Occipital lobe (tissue), 3 donors: ENCODE measurements at places on chromosomes 13 and 19.

DNA sequence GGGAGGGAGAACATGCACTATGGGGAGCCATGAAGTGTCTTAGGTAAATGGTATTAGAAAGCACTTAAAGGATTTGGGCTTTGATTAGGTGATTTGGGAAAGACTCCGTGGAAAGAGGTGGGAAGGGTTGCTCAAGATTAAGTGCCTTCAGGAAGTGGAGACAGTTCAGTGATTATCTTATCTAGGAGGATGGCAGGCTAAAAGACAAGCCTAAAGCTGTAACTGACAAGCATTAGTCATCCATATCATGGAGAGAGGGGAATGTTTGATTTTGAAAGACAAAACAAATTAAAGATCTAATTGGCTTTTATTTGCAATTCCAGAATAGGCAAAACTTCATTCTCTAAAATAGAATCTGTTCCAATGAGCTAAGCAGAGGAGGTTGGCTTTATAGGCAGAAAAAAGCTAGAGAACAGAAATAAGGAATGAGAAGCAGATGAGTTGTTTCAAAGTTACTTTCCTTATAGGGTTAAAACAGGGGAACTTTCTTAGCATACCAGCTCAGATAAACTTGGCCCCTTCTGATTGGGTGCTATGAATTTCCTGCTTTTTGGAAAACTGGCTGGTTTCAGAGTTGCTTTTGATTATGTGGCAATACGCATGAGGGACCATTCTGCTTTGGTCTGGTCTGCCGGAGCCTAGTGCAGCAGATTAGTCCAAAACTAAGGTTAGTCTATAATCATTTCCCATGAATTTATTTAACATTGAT is 1.8 kb upstream of the DIAPH3 start:
- DNase-seq, result no peak

DNA sequence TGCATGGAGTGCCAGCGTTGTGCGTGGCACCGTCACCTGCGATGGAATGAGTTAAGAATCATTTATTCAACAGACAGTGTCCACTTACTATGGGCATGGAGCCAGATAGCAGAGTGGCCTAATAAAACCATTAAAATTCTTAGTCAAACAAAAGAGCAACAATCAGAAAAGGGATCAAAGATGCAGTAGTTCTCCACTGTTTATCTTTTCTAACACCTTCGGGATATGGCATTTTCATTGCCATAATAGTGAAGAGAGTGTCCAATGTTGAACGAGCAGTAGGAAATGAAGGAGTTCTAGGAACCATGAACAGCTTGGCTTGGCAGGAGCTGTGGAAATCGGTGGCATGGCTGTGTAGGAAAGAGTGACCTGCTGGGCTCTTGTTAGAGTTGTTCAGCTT is 2.0 kb downstream of the TNFSF11 start:
- DNase-seq, result no peak

- no peak for DNase-seq
Measured at GRCh38 chr13:33341861-33342452, 56.4 kb upstream of the STARD13 start.

DNA sequence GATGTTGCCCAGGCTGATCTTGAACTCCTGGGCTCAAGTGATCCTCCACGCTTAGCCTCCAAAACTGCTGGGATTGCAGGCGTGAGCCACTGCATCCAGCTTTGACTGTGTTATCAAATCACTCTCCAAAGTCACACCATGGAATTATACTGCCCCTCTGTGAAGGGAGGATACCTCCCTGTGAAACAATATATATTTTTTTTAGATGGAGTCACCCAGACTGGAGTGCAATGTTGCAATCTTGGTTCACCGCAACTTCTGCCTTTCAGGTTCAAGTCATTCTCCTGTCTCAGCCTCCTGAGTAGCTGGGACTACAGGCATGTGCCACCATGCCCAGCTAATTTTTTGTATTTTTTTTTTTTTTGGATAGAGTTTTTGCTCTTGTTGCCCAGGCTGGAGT is 7.7 kb downstream of the TYK2 start:
- DNase-seq, result no peak

- no peak for DNase-seq
Measured at GRCh38 chr13:39397226-39397895, 205.6 kb downstream of the LHFPL6 start.

DNA sequence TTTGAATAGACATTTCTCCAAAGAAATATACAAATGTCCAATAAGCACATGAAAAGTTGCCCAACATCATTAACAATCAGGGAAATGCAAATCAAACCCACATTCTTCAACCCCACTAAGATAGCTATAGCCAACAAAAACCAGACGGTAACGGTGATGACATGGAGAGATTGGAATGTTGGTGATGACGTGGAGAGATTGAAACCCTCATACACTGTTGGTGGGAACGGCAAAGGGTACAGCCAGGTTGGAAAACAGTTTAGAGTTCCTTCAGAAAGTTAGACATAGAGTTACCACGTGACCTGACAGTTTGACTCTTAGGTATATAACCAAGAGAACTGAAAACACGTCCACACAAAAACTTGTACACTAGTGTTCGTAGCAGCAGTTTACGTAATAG is 48.1 kb downstream of the TNFRSF19 start:
- DNase-seq, result no peak

DNA sequence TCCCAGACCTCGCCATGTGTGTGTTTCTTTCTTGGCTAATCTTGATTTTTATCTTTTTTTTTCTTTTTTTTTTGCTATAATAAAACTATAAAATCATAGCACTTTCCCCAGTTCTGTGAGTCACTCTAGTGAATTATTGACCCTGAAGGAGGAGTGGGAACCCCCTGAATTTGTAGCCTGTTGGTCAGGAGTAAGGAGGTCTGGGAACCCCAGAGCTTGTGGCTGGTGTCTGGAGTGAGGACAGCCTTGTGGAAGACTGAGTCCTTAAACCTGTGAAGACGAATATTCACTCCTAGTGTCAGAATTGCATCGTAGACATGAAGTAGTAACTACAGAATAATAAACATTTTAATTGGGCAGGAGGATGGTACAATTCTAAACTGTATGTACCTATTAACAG is 7.4 kb downstream of the EID2B start:
- DNase-seq, result no peak

GRCh38 chr19:46497773-46498172 is 2.1 kb upstream of the PNMA8B start:
- DNase-seq, result no peak

DNA sequence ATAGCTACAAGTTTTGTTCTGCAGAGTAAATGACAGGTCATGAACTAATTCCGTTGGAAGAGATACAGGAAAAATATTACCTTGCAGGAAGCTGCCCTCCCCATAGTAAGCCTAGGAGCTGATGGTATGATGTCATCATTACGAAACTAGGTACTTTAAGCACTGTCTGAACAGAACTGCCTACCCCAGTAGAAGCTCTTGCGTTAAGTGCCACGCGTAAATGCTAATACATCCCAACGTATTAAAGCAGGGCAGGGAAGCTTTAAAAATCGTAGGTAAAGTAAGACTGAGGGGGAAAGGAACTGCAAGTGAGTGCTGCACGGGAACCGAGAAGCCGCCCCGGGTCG is 572 bp downstream of the UGGT2 start:
- no peak for DNase-seq

GRCh38 chr13:48486836-48487235 is 46.0 kb downstream of the RCBTB2 start:
- no peak for DNase-seq

- no peak for DNase-seq
Measured at GRCh38 chr13:101298517-101298916, 117.8 kb downstream of the NALCN start.
